ENCODE measurements at places on chromosomes 5 and 9.

GRCh38 chr9:20302197-20302596 lies 320.1 kb downstream of the MLLT3 start:
- no peak for DNase-seq

DNA sequence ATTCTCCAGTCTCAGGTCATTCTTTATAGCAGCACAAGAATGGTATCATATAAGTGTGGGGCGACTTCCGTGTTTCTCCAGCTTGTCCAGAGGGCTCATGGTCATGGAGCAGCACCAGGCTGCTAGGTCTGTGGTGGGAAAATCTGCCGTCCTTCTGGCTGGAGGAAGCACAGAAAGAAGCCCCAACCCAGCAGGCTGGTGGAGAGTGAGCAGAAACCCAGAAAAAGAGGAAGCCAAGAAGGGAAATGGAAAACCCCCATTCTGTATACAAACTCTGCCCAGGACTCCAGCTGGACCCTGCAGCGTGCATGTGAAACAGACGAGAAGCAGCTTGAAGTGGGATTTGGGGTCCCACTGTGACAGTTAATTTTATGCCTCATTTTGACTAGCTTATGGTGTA lies 34.3 kb upstream of the OLFM1 start:
- DNase-seq, result no peak

- no peak for DNase-seq
Observed at GRCh38 chr9:135908093-135908753, 877 bp upstream of the CAMSAP1 start.

GRCh38 chr5:75672616-75673015 lies 44.6 kb downstream of the POC5 start:
- no peak for DNase-seq

DNA sequence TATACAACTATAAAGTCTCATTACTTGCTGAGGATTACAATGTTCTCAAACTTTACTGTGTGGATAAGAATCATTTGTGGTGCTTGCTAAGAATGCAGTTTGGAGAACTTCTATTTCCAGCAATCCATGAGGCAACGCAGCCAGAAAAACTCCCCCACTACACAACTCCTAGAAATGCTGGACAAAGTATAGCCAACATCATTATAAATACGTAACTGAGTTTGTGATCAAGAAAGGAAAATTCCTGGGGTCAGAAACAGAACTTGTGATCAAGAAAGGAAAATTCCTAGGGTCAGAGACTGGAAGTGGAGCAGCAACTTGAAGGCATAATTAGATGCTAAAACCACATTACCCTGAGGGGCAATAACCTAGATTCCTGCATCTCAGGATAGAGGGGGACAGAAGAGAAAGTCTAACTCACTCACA lies 81.1 kb downstream of the MAT2B start:
- no peak for DNase-seq

- no peak for DNase-seq
Observed at GRCh38 chr5:168879929-168880328, 300.8 kb upstream of the PANK3 start.

- DNase-seq, result no peak
Observed at GRCh38 chr9:32931129-32931528, 70.3 kb downstream of the APTX start.

DNA sequence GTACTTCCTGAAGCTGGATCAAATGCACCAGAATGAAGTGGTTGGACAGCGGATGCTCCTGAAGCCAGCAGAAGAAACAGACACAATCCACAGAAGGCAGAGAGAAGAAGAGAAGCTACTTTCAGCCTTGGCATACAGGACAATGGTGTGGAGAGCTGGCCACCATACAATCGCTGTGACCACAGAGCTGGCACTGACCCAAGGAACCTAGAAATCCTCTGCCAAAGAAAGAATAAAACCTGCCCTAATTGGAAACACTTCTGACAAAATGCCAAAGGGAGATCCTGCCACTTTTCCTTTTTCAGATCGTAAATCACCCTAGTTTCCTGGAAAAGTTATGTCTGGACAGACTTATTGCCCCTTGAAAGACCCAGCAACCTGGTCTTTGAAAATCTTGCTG lies 77.8 kb downstream of the BAAT start:
- DNase-seq, result no peak

- no peak for DNase-seq
Observed at GRCh38 chr9:124399323-124399967, 15.8 kb downstream of the PSMB7 start.

DNA sequence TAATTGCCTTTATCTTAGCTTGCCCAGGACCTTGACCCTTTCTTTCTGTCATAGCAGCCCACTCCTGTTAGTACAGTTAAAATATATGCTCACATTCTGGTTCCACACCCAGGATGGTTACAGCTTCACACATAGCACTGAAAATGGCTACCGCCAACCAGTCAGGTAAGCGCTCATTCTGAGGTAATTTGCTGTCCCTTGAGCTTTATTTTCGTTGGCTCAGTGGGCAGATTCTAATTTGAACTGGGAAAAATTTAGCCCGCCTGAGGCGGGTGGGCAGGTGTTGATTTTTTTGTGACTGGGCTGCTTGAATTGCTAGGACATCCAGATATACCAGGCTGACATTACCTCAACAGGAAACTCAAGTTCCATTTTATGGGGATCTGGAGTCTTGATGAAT lies 137.5 kb downstream of the KCTD16 start:
- no peak for DNase-seq

DNA sequence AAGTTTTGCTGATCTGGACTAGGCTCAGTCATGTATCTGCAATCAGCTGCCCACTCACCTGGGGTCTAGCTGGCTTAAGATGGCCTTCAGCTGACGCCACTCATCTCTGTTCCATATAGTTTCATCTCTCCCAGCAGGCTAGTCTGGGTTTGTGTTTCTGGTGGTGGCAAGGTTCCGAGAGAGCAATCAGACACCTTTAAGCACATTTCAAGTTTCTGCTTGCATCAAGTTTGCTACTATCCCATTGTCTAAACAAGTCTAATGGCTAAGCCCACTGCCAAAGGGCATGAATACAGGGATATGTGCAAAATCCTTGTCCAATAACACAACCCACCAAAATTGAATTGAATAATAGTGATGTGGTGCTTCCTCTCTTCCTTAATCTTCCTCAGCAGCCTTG lies 251.7 kb downstream of the PIK3R1 start:
- DNase-seq, result no peak

DNA sequence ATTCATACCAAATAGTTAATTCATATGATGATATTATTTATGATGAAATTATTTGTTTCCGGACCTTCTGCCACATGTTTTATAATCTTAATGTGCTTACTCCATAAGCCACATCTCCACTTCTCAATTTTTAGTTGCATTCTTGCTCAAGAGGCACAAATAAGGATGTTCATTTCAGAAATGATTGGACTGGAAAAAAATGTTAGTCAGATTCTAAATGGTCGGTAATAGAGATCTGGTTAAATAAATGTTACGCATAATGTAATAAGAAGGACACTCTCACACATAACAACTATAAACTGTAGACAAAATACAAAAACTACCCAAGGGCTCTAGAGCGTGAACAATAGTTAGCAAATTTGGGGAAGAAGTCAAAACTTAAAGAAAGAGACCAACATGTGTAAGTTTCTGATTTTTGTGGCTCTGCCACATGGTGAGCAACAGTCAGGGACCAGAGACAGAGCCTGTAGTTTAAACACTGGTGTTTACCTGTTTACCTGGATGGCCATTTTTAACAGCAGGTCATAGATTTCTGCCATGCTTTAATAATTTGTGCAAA lies 554.3 kb upstream of the CLINT1 start:
- no peak for DNase-seq

DNA sequence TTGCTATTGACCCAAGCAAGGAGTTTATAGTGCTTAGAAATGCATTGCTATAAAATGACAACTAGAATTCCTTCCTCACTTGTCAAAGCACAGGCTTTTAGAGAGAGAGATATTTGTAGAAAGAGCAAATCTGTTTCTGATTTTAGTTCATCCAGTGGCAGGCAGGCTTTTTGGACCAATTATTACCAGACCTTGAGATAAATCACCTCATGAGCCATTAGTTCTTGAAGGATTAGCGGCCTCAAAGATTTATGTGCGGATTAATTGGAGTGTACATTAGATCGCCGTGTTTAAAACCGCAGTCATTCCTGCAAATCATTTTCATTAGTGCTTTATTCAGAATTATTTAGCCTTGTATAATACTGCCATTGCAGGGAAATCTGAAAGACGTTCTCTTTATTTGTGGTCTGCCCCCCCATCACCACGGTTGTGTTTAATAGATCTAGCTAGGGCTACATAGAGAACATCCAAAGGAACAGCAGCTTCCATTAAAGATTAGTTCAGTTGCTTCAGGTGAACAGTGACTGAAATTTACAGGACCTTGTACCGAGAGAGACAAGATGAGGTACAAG lies 28.8 kb upstream of the TJP2 start:
- no peak for DNase-seq

- no peak for DNase-seq
Observed at GRCh38 chr9:36173861-36174260, 4.7 kb downstream of the CCIN start.

DNA sequence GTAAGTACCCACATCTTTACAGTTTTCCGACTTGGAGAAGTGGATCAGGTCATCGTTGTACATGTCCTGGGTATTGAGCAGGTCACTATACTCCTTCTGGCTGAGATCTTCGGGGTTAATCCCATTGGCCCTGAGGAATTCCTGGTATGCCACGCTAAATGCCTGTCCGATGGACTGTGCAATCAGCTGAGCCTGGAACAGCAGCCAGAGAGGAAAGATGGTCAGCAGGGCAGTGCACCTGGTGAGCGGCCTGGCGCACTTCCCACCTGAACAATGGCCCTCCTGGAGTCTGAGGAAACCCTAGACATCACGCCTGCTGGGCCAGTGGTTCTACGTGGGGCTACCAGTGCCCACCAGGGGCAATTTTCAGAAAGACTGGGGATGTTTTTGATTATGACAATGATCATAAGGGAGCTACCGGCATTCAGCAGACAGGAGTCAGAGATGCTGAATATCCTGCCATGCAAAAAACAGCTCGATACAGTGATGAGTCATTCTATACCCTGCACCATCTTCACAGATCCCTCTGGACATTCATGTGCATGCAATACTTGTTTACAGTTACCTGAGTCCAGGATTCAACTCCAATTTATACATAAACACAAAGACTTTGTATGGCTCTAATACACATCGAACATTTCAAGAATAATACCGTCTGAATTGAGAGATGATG lies 127.2 kb downstream of the ENTREP1 start:
- DNase-seq, result no peak

DNA sequence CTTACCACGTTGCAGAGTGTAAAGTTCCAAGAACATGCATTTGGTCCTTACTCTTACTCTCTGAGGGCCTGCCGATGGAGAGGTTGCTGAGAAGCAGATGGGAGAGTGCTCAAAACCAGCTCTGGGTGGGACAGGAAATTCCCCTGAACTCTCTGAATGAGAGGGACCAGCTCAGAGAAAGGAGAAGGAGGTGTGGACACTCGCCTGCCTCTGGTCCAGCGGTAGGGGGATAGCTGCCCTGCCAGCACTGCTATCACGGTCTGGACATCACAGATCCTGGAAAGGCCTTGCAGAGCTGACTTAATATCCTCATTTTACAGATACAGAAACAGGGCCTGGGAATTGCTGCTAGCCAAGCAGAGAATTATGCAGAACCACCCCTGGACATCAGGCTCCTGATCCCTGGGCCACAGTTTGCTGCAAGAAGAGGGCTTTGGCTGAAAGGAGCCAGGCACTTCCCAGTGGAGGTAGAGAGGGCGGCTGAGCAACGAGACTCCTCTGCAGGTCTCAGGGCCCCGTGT lies 4.9 kb downstream of the TRAF1 start:
- DNase-seq, result no peak
